ENCODE measurements at places on chromosomes 7 and 10.

GRCh38 chr7:101739775-101740398 lies 77.5 kb upstream of the CUX1 start:
- DNase-seq: no peak

DNA sequence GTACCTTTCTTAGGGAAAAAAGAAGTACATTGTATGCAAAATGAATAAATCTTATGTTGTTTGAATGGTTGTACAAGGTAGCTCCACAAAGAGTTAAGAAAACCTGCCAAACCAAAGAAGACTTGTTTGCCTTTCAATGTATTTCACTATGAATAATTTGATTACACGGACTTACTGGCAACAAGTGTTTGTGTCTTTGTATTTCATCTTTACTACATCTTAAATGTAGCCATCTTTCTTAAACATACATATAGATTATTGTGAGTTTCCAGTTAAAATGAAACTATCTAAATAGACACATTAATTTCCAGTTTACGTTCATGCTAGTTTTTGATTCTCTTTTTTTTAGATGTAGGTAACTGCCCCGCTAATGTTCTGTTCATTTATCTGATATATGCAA lies 2.8 kb downstream of the PRKG1 start:
- no peak for DNase-seq

DNA sequence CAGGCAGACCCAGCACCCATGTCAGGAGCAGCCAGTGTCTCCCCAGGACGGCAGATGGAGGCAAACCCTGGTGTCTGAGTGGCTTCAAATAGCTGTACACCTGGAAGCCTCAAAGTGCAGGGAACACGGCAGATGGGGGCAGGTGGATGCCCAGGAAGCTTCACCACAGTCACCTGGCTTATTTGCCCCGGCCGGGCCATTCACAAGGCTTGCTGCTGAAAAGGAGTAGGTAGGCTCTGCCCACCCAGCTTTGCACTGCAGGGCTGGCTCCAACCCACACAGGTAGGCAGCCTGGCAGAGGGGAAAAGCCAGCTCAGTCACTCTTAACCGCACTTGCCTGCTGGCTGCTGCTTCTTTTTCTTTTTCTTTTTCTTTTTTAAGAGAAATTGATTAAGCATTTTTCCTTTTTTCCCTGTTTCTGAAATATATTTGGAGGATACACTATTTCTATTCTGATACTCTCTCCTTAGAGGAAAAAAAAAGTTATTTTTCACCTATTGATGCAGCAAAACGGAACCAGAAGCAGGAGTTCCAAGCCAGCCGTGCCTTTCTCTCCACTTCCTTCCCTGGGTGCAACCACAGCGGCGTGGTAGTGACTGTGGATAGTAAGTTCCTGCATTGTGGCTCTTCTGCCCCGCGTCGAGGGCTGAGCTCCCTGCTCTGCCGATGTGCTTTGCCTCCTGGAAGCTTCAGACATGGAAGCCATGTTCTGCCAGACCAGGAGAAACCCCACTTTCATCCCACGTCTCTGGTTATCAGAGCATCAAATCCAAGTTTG lies 118.3 kb downstream of the KLF6 start:
- no peak for DNase-seq

- DNase-seq: no peak
Observed at GRCh38 chr10:132041340-132041739, 24.4 kb upstream of the JAKMIP3 start.

DNA sequence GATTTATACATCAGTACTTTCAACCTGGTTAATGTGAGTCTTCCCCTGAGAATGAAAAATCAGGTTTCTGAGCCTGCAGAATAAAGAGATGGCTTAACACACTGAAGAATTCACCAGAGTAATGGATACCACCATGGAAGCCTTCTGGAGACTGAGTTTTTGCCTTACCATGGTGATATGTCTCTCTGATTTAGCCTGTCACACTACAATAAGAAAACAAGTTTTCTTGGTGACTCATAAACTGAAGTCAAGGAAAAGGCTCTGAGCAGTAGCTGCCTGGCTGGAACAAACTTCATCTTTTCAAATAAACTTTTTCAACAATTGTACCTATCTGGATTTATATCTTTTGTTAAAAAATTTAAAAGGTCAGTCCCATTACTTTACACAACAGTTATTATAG lies 229.0 kb downstream of the PRPF18 start:
- DNase-seq: no peak

GRCh38 chr10:75726522-75727483 lies 295.4 kb downstream of the LRMDA start:
- DNase-seq: no peak

All from A549 (cell line).